NCI-H1417 treated with DMSO at 0.1 percent for 48 hours (cell line): ENCODE measurements at places on chromosomes 5 and 9.

DNA sequence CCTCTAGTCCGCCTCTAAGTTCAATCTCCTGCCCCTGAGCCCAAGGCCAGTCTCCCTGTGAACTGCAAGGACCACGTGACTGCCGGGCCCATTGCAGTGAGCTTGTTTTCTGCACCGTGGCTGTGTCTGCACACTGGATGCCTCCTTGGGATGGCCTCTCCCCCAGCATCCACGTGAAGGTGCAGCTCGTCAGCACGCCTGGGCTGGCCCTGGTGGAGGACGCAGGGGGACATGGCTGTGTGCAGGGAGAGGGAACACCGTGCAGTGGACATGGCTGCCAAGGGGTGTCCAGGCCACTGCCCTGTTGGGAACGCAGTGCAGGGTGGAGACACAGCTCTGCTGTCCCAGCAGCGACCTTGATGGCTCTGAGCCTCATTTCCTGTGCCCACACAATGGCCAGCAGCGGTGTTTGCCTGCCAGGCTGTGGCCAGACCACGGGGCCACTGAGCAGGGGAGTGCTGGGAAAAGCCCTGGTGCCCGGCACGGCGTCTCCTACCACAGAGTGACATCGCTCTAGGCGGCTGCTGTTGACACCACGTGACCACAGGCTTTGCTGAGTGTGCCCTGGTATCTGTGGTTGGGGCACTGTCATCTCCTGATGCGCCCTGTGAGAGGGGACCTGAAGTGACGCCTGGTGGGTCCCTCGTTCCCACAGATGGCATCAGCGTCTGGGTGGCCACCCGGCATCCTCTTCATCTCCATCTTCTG is 26.9 kb upstream of the EXOC3 start:
- no peak for DNase-seq

- DNase-seq = no peak
These were observed 2.4 kb upstream of the SMC2 start for GRCh38 chr9:104091708-104092107.

DNA sequence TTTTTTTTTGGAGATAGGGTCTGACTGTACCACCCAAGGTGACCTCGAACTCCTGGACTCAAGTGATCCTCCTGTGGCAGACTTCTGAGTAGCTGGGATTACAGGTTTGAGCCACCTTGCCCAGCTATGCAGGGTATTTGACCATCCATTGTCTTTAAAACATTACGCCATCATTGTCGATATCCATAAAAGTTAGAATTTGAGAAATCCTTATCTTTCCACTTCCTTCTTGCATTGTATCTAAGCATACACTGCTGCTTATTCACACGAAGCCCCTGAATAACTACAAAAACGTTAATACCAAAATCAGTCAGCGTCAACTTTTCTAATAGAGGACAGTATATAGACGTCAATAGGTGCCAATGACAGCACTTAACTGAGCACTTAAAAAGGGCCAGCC is 5.4 kb upstream of the OTULINL start:
- no peak for DNase-seq

- DNase-seq = no peak
These were observed 51.1 kb downstream of the P4HA2 start for GRCh38 chr5:132176521-132176945.

GRCh38 chr9:5586391-5586802 is 42.5 kb upstream of the RIC1 start:
- no peak for DNase-seq

DNA sequence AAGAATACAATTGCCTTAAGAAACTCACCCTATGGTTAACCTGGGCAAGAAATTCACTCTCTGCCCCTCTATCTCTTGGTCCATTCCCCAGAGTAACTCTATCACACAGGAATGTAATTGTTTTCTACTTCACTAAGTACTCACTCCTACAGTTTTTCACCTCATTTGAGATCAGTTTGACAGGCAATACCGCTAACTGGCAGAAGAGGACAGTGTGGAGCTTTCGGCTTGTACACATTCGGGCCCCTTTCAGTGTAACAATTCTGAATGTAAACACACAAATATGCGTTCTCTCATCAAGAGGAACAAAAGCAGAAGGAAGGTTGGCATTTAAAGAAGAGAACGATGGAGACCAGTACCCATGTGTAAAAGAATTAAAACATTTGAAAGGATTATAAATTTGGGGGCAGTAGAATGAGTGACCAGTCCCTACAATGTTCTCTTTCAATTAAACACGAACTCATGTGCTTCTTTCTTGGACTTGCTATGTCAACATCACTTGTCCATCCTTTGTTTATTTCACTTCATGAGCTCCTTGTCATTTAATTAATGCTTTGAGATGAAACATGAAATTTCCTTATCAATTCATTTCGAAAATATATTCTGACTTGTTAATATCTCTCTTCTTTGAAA is 188.5 kb upstream of the GRAMD2B start:
- no peak for DNase-seq

- no peak for DNase-seq
These were observed 1.5 kb upstream of the RMND5B start for GRCh38 chr5:178129296-178129695.

GRCh38 chr5:163880302-163880701 is 374.9 kb downstream of the MAT2B start:
- DNase-seq = no peak

GRCh38 chr5:40734986-40735385 is 20.8 kb downstream of the TTC33 start:
- no peak for DNase-seq

DNA sequence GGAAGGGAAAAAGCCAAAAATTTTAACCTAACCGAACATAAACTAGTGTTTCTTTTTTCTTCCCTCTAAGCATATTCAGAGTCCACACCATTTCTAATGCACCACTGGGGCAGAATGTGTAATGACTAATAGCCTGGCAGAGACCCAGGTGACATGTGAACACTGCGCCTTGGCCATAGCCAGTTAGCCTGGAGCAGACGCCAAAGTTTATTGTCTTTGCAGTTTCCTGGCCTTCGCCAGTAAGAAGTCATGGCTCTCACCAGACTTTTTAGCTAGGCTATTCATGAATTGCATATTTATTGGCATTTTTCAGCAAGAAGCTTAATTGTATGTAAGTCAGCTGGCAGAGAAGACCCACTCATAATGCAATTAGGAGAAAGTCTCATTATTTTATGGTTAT is 182.8 kb upstream of the SLC27A6 start:
- DNase-seq = no peak

DNA sequence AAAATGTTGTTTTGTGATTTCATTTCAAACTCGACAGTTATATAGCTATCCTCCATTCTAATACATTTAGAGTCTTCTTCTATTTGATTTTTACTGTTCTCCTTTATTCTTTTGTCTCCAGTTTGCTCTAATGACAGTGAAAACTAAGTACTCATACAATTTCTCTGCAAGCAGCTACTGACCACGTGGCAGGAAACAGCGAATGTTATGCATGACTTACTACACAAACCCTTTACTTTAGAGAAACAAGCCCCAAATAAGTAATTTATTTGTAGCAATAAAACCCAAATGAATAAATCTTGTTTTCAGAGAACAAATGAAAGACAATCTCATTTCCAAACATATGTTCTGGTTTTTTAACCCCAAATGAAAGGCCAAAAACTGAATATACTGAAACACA is 41.9 kb downstream of the CDH6 start:
- DNase-seq = no peak

DNA sequence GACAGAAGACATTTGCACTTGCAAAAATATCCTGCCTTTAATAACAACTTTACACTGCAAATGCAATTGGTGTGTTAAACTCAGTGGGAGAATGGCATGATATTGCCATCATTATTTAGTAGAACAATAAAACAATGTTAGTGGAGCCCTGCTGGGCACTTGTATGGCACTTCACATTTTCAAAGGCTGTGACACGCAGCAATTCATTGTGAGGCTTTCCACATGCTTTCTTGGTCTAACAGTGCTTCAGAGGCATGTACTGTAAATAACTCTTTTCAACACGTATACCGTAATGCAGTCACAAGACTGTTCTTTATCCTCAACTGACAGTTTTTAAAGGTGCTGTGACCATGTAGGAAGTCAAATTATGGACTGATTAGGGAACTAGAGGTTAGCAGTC is 155.5 kb upstream of the EPB41L4A start:
- peak; percentile 28 for DNase-seq

DNA sequence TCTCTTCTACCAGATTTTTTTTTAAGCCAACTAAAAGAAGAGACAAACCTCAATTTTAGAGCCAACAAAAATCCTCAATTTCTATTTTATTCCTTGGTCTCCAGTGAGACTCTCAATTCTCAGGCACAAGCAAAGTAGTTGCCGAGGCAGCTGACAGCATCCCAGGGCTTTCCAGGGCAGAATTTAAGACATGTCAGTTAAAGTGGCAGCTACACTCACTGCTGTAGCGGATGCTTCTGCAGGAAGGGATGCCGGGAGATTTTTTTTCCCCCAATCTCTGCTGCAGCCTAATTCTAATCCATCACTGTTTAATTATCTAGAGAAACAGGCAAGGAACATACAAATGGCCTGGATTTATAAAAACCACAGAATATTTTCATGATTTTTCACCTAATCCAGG is 57.0 kb downstream of the TTC39B start:
- no peak for DNase-seq

- DNase-seq = no peak
These were observed 81.0 kb upstream of the EQTN start for GRCh38 chr9:27377811-27378456.

GRCh38 chr5:40490464-40491111 is 189.1 kb upstream of the PTGER4 start:
- DNase-seq = no peak

- no peak for DNase-seq
These were observed 207.6 kb upstream of the CDKN2B start for GRCh38 chr9:22216730-22217172.
